NCI-H1105 (cell line): ENCODE measurements at places on chromosomes 16 and 17.

- DNase-seq: no peak
Measured at GRCh38 chr16:48541108-48541786, 68.7 kb downstream of the N4BP1 start.

DNA sequence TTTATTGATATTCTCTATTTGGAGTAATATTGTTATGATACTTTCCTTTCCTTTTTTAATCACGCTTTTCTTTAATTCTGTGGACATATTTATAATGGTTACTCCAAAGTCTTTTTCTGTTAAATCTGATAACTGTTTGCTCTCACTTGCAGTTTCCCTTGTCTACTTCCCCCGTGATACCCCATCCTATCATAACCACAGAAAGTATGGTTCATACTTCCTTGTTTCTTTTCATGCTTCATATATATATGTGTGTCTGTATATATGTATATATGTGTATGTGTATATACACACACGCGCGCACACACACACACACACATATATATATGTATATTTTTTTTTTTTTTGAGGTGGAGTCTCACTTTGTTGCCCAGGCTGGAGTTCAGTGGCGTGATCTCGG, 23.5 kb downstream of the SPECC1 start:
- DNase-seq: no peak

DNA sequence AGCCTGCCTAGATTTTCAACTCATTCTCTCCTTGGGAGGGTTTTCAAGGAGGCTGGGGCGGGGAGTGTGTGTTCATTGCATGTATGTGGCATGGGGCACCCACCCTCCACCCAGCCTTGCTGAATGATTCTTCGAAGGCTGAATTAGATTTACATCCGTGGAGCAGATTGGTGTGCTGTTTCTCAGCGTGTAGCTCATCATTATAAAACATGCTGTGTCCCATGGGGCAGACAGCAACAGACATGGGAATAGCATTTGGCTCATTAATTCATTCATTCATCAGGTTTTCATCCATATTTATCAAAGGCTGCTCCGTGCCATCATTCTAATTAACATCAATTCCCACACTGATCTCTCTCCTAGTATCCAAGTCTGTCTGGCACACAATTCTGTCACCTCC, 10.6 kb upstream of the CD300A start:
- DNase-seq: no peak

DNA sequence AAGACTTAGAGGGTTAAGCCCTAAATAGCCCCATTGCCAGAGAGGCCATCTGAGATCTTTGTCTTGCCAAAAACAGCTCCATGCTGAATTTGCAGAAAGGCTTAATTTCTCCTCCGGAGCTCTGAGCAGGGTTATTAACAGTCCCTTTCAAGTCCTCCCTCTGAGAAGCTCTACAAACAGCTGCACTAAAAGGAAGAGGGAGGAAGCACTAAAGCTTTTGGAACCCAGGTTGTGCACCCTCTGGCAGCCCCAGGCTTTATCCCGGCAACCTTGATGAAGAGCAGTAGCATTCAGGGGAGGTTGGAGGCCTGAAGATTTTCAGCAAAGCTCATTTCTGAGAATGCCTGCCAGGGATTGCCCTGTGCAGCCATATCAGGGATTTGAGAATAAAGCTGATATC, 554.7 kb downstream of the RBFOX1 start:
- DNase-seq: no peak

- no peak for DNase-seq
Measured at GRCh38 chr17:30922235-30923030, 688 bp downstream of the ADAP2 start.

GRCh38 chr17:2028737-2029136, 1.2 kb upstream of the DPH1 start:
- no peak for DNase-seq

DNA sequence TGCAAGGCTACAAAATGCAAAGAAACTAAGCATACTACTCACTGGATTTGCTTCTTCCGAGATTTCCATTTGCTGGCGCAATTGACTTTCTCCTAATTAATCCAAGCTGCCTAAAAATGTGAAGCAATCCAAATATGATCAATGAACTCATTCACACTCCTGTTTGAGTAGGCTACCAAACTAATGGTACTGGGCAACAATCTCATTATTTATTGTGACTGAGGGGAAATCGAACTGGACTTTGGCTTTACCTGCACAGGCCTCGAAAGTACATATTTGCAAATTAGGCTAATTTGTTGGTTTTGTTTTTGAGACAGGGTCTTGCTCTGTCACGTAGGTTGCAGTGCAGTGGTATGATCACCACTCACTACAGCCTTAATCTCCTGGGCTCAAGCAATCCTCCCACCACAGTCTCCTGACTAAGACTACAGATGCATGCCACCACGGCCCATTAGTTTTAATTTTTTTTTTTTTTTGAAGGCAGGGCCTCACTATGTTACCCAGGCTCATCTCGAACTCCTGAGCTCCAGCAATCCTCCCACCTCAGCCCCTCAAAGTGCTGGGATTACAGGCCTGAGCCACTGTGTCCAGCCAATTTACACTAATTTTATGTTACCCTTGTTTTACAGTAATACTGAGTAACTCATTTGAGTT, 2.6 kb downstream of the ERI2 start:
- no peak for DNase-seq

GRCh38 chr16:66563574-66564334, 2.5 kb upstream of the CMTM1 start:
- no peak for DNase-seq

GRCh38 chr16:70749681-70750601, 51.0 kb downstream of the VAC14 start:
- no peak for DNase-seq

- no peak for DNase-seq
Measured at GRCh38 chr16:88894681-88895300, 28.3 kb upstream of the PABPN1L start.

GRCh38 chr16:89019511-89019910, 42.5 kb upstream of the CBFA2T3 start:
- no peak for DNase-seq

DNA sequence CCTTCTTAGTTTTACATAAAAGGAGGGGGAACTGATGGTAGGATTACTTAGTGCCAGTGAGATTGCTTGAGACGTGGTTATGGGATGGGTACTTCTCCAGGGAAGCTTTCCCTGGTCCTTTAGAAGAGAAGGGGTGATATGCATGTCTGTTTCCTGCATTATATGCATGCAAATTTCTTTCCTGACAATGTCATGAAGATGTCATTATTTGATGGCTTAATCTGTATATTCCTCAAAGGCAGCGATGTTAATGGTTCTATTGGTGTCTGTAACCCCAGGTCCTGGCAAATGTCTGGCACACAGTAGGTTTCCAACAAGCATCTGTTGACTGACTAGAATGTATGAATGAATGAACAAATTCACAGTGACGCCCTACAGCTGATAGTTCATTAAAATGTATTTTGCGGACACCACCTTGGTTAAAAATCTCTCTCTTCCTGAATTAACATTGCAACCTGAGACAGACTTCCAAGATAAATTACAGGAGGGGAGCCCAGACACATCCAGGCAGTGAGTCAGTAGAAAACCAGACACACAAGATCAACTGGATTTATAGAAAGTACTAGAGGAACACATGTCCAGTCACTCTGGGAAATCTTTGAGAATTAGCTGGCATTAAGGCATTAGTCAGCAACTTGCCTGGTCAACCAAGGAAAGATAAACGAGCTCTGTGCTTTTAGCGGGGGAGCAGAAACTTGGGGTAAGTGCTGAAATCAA, 293.4 kb downstream of the XYLT1 start:
- no peak for DNase-seq

DNA sequence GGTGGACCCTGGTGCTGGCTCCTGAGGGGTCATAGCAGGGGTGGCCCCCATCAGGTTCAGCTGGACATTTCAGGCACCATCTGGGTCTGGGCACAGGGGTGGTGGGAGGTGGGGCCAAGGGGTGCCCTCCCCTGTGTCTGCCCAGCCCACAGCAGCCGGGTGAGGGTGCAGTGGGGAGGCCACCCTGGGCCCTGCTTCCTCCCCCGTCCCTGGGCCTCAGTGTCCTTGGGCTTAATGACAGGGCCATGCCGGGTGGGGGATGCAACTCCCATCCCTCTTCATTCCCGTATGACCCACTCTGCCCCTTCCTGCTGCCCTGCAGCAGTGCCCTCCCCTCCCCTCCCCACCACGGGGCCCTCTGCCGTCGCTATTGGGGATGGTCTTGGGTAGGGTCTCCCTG, 10.7 kb downstream of the CPNE7 start:
- no peak for DNase-seq

- no peak for DNase-seq
Measured at GRCh38 chr16:76518781-76519180, 241.6 kb downstream of the CNTNAP4 start.

DNA sequence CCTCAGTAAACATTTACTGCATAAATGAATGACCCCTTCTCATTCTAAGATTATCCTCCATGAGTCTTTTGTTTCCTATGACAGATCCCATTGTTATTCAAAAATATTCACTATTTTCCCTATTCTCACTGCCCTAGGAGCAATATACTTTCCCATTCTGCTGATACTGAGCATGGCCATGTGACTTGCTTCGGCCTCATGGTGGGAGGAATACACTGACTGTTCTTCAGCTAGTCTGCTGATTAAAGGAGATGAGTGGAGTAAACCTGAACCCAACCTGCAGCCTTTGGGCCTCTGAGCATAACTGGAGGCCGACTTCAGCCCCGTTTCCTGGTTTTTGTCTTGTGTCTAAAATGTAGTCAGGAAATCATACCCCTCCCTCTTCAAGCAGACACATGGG, 531.8 kb upstream of the SALL1 start:
- DNase-seq: no peak

- DNase-seq: no peak
Measured at GRCh38 chr16:67104061-67104460, 5.7 kb upstream of the PHAF1 start.

GRCh38 chr17:29007860-29008455, 2.1 kb upstream of the SEZ6 start:
- no peak for DNase-seq

- no peak for DNase-seq
Measured at GRCh38 chr17:39104046-39104445, 47.4 kb downstream of the PLXDC1 start.

DNA sequence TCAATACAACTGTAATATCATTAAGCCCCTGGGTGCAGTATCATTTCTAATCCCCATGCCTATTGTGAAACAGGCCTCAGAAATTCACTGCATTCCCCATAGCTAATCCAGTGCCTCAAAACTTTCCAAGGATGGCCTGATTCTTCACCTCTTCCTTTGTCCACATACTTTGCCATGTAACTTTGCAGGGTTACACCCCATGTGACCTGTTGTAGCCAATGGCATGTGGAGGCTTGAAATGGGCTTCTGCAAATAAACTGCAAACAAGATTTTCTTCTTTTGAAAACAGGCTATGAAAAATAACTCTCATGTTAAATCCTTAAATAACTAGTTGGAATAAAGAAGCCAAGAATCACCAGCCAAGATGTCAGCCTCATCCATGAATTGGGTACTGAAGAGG, 35.9 kb downstream of the ABCA10 start:
- no peak for DNase-seq

- DNase-seq: no peak
Measured at GRCh38 chr16:50697881-50698767, 4.7 kb downstream of the NOD2 start.

DNA sequence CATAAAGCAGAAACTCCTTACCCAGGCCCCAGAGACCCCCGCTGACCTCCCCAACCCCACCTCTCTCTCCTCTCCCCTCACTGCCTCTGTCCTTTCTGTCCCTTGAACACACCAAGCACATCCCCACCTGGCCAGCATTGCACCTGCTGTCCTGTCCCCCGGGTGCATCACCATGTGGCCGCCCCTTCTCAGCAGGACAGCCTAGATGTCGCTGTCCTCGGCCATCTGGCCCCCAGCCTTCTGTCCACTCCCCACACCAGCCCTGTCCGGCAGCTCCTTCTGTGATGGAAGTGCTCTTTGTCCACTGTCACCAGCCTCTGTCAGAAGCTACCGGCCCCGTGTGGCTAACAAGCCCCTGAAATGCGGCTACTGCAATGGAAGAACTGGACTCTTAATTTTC, 12.3 kb upstream of the MPRIP start:
- DNase-seq: no peak

DNA sequence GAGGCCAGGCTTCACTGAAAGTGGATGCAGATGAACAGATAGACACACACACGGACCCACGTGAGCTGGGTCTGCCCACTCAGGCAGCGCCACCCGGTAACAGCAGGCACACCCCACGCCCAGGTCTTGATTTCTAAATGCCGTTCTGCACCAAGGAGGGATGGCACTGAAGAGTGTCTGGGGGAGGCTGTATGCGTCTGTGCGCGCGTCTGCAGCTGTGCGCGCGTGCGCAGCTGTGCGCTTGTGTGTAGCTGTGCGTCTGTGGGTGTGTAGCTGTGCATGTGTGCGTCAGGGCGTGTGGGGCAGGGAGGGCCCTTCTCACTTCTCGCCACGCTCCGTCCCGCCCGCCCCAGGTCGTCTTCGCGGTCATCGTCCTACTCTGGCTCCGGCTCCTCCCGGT, 15.5 kb upstream of the IL17C start:
- no peak for DNase-seq

GRCh38 chr16:54067322-54068065, 219.1 kb downstream of the IRX3 start:
- no peak for DNase-seq

DNA sequence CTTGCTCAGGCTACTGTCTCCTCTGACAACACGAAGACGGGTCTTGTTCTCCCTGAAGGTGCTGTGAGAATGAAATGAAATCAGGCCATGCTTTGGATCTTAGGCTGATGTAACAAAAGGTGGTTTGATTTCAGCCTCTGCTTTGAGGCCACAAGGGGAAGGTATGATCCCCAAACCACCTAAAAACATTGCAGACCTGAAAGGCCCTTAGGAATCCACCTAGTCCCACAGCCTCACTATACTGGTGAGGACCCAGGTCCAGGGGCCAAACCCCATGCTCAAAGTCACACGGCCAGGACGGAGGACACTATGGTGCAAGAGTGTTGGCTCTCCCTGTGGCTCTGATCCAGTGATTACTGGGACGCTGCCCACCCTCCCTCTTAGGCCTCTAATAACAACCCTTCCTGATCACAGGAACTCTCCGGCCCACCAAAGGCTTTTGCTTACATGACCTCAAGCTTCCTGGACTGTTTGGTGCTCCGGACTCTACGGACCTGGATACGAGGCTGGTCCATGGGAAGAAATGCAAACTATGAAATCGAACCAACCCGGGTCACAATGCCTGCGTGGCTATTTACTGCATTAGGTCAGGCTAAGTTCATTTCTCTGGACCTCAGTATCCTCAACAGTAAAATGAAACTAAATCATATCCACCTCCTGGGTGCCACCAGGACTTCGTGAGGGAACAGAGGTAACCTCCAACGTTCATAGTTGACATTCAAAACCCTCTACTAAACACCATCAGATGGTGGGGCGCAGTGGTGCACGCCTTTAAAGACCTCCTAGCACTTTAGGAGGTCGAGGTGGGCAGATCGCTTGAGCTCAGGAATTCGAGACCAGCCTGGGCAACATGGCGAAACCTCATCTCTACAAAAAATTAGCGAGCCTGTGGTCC, 1.5 kb downstream of the TRIM25 start:
- DNase-seq: no peak

DNA sequence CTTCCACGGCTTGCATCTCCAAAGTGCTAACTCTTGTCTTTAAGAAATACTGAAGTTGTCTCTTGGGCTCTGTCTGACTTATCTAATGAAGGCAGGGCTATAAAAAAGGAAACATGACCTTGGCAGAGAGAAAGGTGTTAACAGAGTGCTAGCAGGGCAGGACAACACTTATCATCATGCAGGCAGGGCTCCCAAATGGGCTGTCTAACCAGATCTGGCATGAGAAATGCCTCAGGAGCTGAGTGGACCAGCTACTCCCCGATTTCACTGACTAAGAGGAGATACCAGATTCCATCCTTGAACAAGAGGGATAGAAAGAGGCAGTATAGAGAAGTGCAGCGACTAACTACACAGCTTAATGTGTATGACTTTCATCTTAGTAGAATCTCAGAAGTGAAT, 32.6 kb downstream of the PMP22 start:
- DNase-seq: no peak
